ENCODE measurements at places on chromosomes 2 and 18.

- no peak for DNase-seq
Observed at GRCh38 chr2:182133195-182133891, 147.7 kb downstream of the PPP1R1C start.

DNA sequence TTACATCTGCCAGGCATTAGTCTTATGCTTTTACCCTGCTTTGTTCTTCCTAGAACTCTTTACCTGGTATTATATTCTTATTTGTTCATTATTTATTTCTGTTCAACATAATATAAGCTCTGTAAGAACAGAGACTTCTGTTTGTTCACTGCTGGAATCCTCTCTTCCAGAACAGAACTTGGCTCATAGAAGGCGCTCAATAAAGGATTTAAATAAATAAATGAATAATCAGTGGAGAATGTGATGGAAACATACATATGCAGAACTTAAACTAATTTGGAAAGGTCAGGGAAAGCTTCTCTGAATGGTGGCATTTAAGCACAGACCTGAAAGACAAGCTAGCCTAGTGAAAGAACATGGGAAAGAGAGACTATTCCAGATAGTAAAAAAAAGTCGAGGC, 24.3 kb downstream of the NCKAP1 start:
- no peak for DNase-seq

- no peak for DNase-seq
Observed at GRCh38 chr2:161825429-161825828, 201.2 kb downstream of the SLC4A10 start.

GRCh38 chr2:224925061-224925809, 117.0 kb downstream of the DOCK10 start:
- DNase-seq: no peak

DNA sequence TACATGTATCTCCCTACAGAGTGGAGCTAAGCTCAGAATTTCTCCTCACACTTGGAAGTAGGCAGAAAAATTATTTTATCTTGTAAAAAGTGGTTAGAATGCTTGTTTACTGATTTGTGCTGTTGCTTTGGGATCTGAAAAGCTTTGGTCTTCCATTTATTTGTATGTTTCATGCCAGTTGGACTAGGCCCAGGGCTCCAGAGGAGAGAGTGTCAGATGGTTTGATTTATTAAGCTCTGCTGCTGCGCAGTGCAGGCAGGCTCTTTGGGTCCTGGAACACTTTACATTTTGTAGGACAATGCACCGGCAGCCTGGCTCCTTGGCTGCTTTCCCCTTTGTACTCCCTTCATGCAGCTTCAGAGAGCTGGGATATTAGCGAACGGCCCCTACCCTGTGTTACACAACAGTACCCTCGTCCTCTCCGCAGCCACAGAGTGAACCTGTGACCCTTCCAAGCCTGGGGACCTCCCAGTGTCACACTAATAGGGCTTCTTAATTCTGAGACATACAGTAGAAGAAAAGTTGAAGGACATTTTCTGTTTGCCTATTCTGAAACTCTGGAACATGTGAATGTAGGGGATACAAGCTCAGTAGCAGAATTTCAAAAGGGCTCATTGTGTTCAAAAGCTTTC, 56.7 kb upstream of the EML6 start:
- no peak for DNase-seq

DNA sequence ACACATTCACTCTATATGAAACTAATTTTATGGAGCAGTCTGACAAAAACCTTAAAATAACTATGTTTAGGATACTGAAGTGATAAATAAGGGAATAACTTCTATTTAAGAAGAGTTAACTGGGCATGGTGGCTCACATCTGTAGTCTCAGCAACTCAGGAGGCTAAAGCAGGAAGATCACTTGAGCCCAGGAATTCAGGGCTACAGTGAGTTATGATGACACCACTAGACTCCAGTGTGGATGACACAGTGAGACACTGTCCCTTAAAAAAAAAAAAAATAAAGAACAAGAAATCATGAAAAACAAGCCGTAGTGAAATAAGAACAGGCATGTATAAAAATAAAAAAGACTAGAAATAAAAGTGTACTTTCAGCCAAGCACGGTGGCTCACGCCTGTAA, 82.0 kb downstream of the THADA start:
- no peak for DNase-seq

GRCh38 chr2:138703242-138703641, 76.9 kb downstream of the NXPH2 start:
- DNase-seq: no peak

GRCh38 chr2:241505086-241505780, 3.2 kb downstream of the STK25 start:
- no peak for DNase-seq

GRCh38 chr2:88913280-88913679, 221.8 kb downstream of the RPIA start:
- no peak for DNase-seq
